Esophagus (tissue), 2 donors: ENCODE measurements at places on chromosomes 3 and 15. TPM values are rescaled to one million over a fixed set of nuclear protein-coding genes. Genes with fewer than 3 reads are reported as not detected.

The CLDN16 gene
- polyA plus RNA-seq = 0.12 TPM

The SEMA3B gene
- polyA plus RNA-seq = 5.2 TPM

The IL5RA gene
- polyA plus RNA-seq = 0.02 TPM

The ROPN1 gene
- polyA plus RNA-seq = not detected

The SLC24A5 gene
- not detected for polyA plus RNA-seq

The ZPLD1 gene
- not detected for polyA plus RNA-seq

The GJD2 gene
- polyA plus RNA-seq = not detected

The NRG4 gene
- polyA plus RNA-seq = 0.79 TPM

The LYZL4 gene
- not detected for polyA plus RNA-seq

The ZNF106 gene
- polyA plus RNA-seq = 6.6 TPM

The SH3GL3 gene
- polyA plus RNA-seq = 8.3 TPM

The CPLX3 gene
- 1.2 TPM for polyA plus RNA-seq

The SIDT1 gene
- polyA plus RNA-seq = 0.41 TPM

The CTXN2 gene
- not detected for polyA plus RNA-seq

The SLC6A1 gene
- polyA plus RNA-seq = 12.7 TPM

The SLC25A20 gene
- polyA plus RNA-seq = 5.8 TPM

The RTP3 gene
- not detected for polyA plus RNA-seq

The GOLGA6B gene
- polyA plus RNA-seq = not detected

The C3orf20 gene
- polyA plus RNA-seq = not detected

The LRRC31 gene
- polyA plus RNA-seq = not detected
